Mesangial cell (primary cell): ENCODE measurements at places on chromosomes 1 and 21. TPM values are rescaled to one million over a fixed set of nuclear protein-coding genes. Genes with fewer than 3 reads are reported as not detected.

The OR2L13 gene
- not detected in 2 replicates for total RNA-seq

The MIXL1 gene
- total RNA-seq, result 0.13 and 0.16 TPM in 2 replicates

The APOBEC4 gene
- not detected in 2 replicates for total RNA-seq

The TFF3 gene
- total RNA-seq, result 1.1 and 1.4 TPM in 2 replicates

The PDC gene
- total RNA-seq, result not detected in 2 replicates

The REN gene
- 0.13 TPM in 1 of 2 replicates, not detected in the other for total RNA-seq

The DRAXIN gene
- total RNA-seq, result under 0.01 TPM in 2 replicates

The CATSPERE gene
- 0.16 and 0.38 TPM in 2 replicates for total RNA-seq

The FCRL1 gene
- total RNA-seq, result not detected in 2 replicates

The OR1C1 gene
- total RNA-seq, result not detected in 2 replicates

The GJC2 gene
- 0.16 and 0.51 TPM in 2 replicates for total RNA-seq

The CNR2 gene
- total RNA-seq, result not detected in 2 replicates

The MX2 gene
- 0.38 and 1.5 TPM in 2 replicates for total RNA-seq

The CBR1 gene
- total RNA-seq, result 110 and 139 TPM in 2 replicates

The GBP5 gene
- total RNA-seq, result not detected in 2 replicates

The KIF21B gene
- total RNA-seq, result 3.0 and 7.3 TPM in 2 replicates

The ZC3H12A gene
- total RNA-seq, result 14.8 and 23.7 TPM in 2 replicates

The DYNLT4 gene
- 0.76 TPM in 1 of 2 replicates, not detected in the other for total RNA-seq

The RAP1GAP gene
- 2.6 and 36.0 TPM in 2 replicates for total RNA-seq

The CFHR2 gene
- total RNA-seq, result not detected in 2 replicates

The PIGR gene
- under 0.01 TPM in 2 replicates for total RNA-seq

The BMP8B gene
- 0.49 and 0.76 TPM in 2 replicates for total RNA-seq

The SERTAD4 gene
- 9.8 and 14.7 TPM in 2 replicates for total RNA-seq

The CD244 gene
- total RNA-seq, result not detected in 2 replicates

The OR2G6 gene
- not detected in 2 replicates for total RNA-seq

The AMY1C gene
- total RNA-seq, result not detected in 2 replicates

The RASSF5 gene
- total RNA-seq, result 2.1 and 16.4 TPM in 2 replicates

The CYP4B1 gene
- not detected in 2 replicates for total RNA-seq

The CENPF gene
- 2.5 and 62.2 TPM in 2 replicates for total RNA-seq

The ELF3 gene
- 19.7 and 79.7 TPM in 2 replicates for total RNA-seq

The SLAMF8 gene
- not detected in 2 replicates for total RNA-seq

The EXTL2 gene
- total RNA-seq, result 11.4 and 13.2 TPM in 2 replicates

The DIO1 gene
- total RNA-seq, result not detected in 2 replicates

The ZBTB40 gene
- 7.5 and 8.7 TPM in 2 replicates for total RNA-seq

The CELA2B gene
- total RNA-seq, result not detected in 2 replicates

The PCAT6 gene
- 3.0 TPM in 1 of 2 replicates, not detected in the other for total RNA-seq

The ATP1A4 gene
- total RNA-seq, result not detected in 2 replicates

The OR10Z1 gene
- not detected in 2 replicates for total RNA-seq

The SLC5A9 gene
- total RNA-seq, result not detected in 2 replicates

The CFHR5 gene
- total RNA-seq, result not detected in 2 replicates

The SH2D2A gene
- total RNA-seq, result 2.3 and 2.7 TPM in 2 replicates

The PCP4L1 gene
- not detected in 2 replicates for total RNA-seq

The PGBD5 gene
- 1.3 and 1.6 TPM in 2 replicates for total RNA-seq

The CD164L2 gene
- total RNA-seq, result 0.13 TPM in 1 of 2 replicates, not detected in the other

The FGR gene
- under 0.01 TPM in 1 of 2 replicates, not detected in the other for total RNA-seq

The IL19 gene
- not detected in 2 replicates for total RNA-seq

The CHI3L1 gene
- total RNA-seq, result 0.65 and 14.7 TPM in 2 replicates

The RAB13 gene
- total RNA-seq, result 23.3 and 38.2 TPM in 2 replicates

The KCNT2 gene
- total RNA-seq, result 1.1 and 8.4 TPM in 2 replicates

The LCE1D gene
- not detected in 2 replicates for total RNA-seq

The SCYL3 gene
- total RNA-seq, result 2.3 and 4.8 TPM in 2 replicates

The LCE3E gene
- total RNA-seq, result not detected in 2 replicates

The S100A2 gene
- 3.5 and 21.7 TPM in 2 replicates for total RNA-seq

The SLC25A34 gene
- 0.13 and 2.1 TPM in 2 replicates for total RNA-seq

The GIPC2 gene
- 0.25 and 0.49 TPM in 2 replicates for total RNA-seq
